ENCODE measurements at places on chromosomes 6 and 20.
A peak's percentile ranks its signal among the peaks of the same experiment; 100 is the strongest.

- no peak for DNase-seq
Measured at GRCh38 chr20:13736436-13737191, 48.1 kb downstream of the ESF1 start.

- no peak for DNase-seq
Measured at GRCh38 chr6:129517288-129517687, 192.7 kb downstream of the ARHGAP18 start.

- peak; percentile 64 for DNase-seq
Measured at GRCh38 chr20:34475979-34476736, 40.1 kb upstream of the DYNLRB1 start.

DNA sequence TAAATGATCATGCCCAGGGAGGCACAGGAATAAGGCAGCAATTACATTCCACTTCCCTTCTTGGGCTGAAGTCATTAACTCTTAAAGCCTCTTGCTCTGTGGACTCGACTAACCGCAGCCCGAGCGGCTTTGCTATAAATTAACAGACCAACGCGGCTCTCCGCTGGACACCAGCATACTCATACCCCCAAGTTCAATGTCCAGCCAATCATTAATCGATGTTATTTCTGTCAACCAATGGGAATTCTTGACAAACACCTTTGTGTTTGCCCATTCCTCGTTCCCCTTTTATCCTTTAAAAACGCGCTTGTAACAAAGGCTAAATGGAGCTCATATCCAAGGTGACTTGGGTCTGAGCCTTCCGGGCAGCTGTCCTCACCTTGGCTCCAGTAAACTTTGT lies 183.1 kb upstream of the RALGAPA2 start:
- DNase-seq, result no peak

- DNase-seq, result no peak
Measured at GRCh38 chr6:18386298-18386976, 713 bp upstream of the RNF144B start.

GRCh38 chr6:143429970-143430369 lies 20.5 kb downstream of the ADAT2 start:
- no peak for DNase-seq

- DNase-seq, result no peak
Measured at GRCh38 chr6:156060013-156060412, 604.4 kb upstream of the NOX3 start.

GRCh38 chr6:122770835-122771601 lies 8.5 kb upstream of the FABP7 start:
- no peak for DNase-seq

- DNase-seq, result no peak
Measured at GRCh38 chr6:129181001-129181400, 298.1 kb downstream of the LAMA2 start.

GRCh38 chr6:157769776-157770426 lies 53.1 kb upstream of the SNX9 start:
- no peak for DNase-seq

DNA sequence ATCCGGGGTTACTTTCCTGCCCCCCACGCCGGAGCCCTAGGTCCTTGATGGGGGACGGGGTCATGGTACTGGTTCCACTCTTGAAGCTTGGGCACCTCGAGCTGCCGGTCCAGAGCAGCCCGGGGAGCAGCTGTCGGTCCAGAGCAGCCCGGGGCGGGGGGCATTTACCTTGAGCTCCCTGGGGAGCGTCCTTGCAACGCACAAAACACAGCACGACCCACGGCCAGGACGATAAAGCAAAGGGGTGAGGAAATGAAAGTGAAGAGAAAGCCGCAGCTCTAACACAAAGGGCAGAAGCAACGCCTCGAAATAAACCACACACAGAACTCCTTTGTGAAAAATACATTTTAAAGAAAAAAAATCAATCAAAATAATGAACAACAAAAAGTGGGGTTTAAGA lies 39.1 kb downstream of the KCNQ2 start:
- no peak for DNase-seq

- no peak for DNase-seq
Measured at GRCh38 chr6:76422511-76423213, 350.2 kb upstream of the IMPG1 start.

GRCh38 chr20:8043687-8044282 lies 24.2 kb upstream of the TMX4 start:
- DNase-seq, result peak; percentile 57

DNA sequence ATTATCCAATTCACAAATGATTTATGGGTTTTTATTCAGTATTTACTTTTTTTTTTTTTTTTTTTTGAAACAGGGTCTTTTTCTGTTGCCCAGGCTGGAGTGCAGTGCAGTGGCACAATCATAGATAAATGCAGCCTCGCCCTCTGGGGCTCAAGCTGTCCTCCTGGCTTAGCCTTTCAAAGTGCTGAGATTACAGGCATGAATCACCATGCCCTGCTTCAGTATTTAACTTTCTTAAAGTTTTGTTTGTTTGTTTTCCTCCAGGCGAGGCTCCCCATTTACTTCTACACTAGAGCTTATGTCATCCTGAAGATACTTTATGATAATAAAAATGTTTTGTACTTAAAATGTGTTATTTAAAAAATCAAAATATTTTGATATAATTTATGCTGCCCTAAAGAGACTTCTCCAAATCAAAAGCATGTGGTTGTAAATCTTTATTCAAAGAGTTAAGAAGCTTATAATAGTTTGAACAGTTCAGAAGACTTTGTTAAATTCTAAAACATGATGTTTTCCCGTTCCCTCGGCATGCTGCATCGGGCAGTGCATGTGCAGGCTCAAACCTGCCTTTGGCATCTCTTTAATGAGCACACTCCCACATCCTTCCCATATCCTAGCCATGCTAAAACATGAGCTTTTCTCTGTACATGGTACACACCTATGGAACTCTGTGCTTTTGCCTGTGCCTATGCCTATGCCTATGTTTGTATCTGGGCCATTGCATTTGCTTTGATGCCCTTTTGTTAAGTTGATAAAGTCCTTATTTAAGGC lies 11.0 kb downstream of the SMPDL3A start:
- DNase-seq, result no peak

GRCh38 chr20:60960500-60960899 lies 291.6 kb upstream of the CDH4 start:
- DNase-seq, result no peak

GRCh38 chr6:25343984-25344383 lies 64.8 kb downstream of the CARMIL1 start:
- DNase-seq, result no peak

DNA sequence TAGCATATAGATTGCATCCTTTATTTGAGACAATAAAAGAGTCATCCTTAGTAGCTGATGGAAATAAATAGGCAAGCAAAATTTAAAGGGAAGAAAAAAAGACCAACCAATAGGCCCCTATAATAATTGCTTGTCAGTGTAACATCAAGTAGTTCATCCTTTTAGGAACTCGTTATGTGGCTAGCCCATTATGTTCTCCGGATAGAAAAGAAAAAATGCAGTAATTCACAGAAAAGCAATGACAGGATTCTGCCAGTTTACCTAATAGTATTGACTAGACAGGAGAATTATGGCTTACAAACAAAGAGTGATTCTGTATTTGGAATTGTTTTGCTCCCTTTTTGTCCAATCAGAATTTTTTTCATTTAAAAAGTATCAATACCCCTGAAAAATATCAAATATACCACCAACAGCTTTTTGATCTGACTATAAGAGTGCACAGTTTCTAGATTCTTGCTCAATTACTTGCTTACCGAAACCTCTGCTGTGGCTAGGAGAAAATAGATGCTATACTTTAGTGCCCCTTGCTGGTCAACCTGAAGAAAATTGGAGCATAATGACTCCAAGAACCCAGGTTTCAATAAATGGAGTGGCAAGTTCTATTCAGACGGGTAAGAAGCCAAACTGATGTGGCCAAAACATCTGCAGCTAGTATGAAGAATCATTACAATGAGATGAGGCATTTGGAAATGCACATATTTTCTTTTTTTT lies 91.5 kb upstream of the SASH1 start:
- peak; percentile 16 for DNase-seq

DNA sequence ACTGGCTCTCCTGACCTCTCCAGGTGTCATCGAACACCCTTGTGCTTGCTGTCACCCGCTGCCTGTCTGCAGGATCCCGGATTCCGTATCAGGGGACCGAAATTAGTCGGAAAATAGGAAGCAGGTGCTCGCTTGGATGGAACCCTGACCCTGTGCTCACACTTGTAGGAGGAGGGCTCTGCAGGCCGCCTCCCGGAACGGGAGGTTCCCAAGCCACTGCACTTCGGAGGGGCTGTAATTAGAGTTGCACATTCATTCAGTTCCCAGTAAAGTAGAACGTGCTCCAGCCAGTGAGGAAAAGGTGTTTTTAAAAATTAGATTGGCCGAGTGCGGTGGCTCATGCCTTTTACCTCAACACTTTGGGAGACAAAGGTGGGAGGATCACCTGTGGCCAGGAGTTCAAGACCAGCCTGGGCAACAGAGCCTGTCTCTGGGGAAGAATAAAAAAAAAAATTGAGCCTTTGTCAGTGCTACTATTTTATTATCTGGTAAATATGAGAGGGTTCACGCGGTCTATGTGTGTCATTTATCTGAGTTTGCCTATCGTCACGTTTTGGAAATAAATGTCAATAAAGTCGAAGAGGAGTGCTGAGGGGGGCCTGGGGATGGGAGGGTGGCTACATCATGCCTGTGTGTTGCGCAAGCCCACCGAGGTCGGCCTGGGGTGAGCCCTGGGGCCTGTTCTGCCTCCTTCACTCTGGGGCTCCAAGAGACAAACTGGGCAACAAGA lies 1.5 kb upstream of the GMEB2 start:
- peak; percentile 71 for DNase-seq

DNA sequence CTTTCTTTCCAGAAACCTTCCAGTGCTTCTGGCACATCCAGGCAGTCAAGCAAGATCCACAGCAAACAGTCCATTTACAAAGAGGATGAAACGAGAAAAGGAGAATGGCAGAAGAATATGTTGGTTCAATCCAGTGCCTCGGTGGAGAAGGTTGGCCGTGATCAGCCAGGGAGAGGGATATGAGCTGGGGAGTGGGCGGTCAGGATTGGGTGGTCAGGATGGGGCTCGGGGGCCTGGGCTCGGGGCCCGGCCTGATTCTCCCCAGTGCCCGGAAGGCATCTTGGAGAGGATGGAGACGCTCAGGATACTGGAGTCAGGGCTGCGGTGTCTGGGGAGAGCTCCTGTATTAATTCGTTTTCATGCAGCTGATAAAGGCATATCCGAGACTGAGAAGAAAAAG lies 61.3 kb downstream of the EFCAB8 start:
- DNase-seq, result no peak

DNA sequence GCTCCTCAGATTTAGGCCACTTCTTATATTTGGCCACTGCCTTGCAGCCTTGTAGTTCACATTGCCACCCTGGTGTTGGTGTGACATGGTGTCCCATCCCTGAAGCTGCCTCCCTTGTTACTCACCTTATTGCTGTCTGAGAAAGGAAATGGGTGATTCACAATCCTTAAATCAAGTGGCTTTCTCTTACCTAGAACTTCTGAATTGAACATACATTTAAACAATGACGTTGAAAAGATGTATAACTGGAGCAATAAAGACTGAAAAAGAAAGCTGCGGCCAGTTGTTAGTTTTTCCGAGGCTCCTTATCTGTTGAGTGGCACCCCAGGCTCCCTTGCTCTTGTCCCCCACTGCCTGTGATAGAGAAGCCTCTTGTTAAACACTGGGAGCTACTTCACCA lies 28.8 kb upstream of the GNRH2 start:
- DNase-seq, result no peak

- DNase-seq, result peak; percentile 72
Measured at GRCh38 chr20:56454754-56455153, 13.7 kb upstream of the RTF2 start.

DNA sequence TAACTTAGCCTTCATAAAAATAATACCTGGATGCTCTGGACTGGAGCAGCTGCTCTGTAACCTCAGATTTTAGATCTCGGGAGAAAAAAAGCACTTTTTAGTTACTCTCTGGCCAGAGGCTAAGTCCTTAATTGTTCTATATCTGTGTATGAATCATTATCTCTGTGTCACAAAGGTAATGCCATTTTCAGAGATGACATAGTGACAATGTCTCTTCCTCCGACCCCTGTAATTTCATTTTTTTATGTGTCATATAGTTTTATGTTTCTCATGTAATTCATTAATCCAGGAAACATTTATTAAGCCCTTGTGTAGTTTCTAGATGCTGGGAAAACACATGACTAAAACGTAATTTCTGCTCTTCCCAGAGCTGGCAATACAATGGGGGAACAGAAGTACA lies 55.6 kb downstream of the SENP6 start:
- no peak for DNase-seq

GRCh38 chr6:5878792-5879191 lies 127.9 kb downstream of the NRN1 start:
- DNase-seq, result no peak

GRCh38 chr6:20900389-20901160 lies 366.3 kb downstream of the CDKAL1 start:
- peak; percentile 44 for DNase-seq

DNA sequence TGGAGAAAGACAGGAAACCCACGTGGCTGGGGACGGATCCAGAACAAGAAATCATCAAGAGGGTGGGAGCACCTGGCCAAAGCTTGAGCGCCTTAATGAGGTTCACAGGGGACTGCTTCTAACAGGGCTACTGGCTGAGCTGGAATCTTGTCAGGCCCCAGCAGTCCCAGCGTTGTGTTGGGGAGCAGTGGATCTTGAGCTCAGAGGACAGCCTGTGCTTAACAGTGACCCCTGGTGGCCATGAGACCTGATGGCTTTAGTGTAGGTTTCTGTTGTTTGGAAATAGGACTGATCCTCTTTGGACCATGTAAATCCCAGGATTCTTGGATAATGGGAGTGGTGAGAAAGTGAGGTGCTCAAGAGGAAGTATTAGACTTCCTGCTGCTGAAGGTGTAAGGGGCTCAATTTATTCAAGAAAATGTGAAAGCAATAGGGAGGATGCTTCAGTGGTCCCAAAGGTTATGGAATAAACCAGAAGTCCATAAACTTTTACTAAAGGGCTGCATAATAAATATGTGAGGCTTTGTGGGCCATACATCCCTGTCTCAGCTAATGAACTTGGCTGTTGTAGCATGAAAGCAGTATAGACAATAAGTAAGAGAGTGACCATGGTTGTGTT lies 216.2 kb downstream of the NFATC2 start:
- DNase-seq, result peak; percentile 40

DNA sequence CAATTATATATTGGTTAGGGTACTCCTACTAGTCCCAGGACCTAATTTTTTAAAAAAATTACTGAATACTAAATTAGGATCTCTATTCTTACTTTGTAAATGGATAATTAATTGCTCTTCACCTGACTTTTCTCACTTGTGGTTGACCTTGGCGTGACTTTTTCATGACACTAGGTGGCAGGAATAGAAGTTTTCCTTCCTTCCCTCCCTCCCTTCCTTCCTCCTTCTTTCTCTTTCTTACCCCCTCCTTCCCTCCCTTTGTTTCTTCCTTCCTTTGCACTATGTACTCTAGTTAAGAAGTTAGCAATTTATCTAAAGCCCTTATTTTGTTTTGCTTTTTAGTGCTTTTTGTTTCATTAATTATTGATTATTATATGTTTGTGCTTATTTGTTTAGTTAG lies 20.4 kb upstream of the HBS1L start:
- DNase-seq, result no peak

- DNase-seq, result peak; percentile 36
Measured at GRCh38 chr20:32333988-32334885, 23.9 kb upstream of the ASXL1 start.
